ENCODE measurements at places on chromosomes 11 and 22. TPM values are rescaled to one million over a fixed set of nuclear protein-coding genes. Genes with fewer than 3 reads are reported as not detected.

- no peak for DNase-seq
Measured at GRCh38 chr22:37049224-37049623, 2.3 kb upstream of the KCTD17 start.

GRCh38 chr11:34356576-34356912 is 1.3 kb downstream of the ABTB2 start:
- DNase-seq, result peak; percentile 64

DNA sequence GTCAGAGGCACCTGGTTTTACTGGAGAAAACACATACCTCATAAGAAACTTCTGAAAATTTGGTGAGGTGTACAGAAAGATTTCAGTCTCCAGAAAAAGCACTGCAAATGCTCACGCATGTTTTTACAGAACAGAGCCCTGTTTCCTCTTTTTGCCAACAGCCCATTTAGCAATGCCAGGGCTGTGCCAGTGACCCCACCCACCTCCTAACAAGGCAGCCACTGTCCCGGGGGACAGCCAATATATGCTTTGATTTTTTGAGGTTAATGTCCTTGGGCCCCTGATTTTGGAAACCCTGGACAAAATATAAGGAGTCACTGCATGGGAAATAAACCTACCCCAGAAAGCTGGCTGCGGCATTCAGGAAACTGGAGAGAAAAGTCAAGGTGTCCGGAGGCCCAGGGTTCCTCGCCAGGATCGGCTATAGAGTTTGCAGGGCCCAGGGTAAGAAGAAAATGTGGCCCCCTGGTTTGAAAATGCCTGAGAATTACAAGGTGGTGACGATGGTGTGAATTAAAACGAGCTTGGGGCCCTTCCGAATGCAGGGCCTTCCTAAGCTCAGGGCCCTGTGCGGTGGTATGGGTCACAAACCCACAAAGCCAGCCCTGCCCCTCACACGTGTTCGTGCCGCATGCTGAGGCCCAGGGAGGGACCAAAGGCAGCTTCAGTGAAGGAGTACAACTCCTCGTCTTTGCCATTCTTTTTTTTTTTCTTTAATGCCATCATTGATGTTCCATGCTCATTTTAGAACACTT is 71.1 kb upstream of the WNT7B start:
- no peak for DNase-seq

TIGD3 gene
- not detected for total RNA-seq

TESMIN gene
- not detected for total RNA-seq

- DNase-seq, result no peak
Measured at GRCh38 chr11:9386086-9386485, 1.6 kb downstream of the IPO7 start.

CHRM1 gene
- total RNA-seq, result not detected

GRCh38 chr11:126743628-126744027 is 256.9 kb downstream of the KIRREL3 start:
- no peak for DNase-seq

ESAM gene
- total RNA-seq, result 1.5 TPM

- no peak for DNase-seq
Measured at GRCh38 chr11:135046556-135046955, 634.5 kb upstream of the B3GAT1 start.

DNA sequence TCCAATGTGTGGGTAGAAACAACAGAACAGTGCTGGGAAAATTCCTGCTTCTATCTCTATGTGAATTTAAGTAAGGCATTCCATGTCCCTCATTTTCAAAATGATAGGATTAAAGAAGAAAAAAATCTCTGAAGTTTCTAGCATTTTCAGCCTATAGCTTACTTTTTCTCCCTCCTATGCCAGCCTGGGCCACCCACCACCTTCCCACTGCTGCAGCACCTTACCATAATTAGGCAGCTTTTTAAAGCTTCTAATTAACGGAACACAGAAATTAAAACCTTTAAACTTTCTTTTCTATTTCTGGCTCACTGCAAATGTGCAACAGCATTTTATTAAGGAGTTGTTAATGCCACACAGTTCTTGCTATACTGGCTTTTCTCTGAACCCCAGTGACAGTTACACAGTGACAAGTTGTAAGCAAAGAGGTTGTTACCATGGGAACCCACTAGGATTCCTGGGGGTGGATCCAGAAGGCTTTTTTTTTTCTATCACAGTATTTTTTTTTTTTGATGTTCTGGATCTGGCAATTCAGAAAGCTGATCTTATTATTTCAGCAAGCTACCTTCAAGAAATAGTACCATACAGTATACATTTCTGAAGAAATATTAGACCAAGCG is 20.2 kb downstream of the CELF1 start:
- no peak for DNase-seq

All from fibroblast of the aortic adventitia (primary cell).